Right atrium auricular region (tissue), 2 donors: ENCODE measurements at places on chromosomes 6 and 20. TPM values are rescaled to one million over a fixed set of nuclear protein-coding genes. Genes with fewer than 3 reads are reported as not detected.

DNA sequence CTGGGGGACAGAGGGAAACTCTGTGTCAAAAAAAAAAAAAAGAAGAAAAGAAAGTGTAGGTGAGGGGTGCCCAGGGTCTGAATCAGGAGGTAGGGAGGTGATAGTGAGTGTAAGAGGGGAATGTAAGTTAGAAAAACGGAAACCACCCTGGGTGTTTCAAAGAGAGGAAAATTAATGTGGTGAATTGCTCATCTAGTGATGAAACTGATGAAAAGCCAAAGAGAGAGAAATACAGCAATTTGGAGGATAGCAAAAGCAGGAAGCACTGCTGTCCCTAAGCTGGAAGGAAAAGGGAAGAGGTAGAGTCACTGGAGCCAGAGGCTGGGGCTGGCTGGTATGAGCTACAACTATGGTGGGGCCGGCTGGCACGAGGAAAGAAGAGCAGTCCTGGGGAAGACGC is 85.0 kb upstream of the CEP85L start:
- no peak for DNase-seq

DNA sequence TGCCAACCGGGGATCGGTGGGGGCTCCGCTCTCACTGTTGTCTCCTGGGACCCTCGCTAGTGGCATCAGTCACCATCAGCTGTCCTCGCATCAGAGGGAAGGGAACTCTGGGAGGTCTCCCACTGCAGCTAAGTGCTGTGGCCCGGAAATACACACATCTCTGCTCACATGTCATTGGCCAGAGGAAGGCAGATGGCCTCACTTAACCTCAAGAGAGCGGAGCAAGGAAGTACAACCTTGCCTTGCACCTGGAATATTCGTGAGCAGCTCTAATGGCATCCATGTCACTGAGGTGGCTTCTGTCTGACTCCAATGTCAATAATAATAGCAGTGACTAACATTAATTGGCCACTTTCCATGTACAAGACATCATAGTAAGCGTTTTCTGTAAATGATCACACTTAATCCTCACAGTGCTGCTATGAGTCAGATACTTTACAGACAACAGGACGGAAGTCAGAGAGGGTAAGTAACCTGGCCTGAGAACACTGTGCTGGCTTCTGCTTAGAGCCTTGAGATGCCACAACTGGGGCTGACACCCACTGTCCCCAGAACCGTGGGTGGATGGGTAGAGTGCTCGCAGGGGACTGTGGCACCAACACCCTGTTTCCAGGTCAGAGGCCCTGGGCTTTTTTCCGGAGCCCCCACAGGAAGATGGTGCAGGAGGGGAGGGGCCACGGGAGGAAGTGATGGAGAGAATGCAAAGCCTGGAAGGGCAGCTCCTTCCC is 6.0 kb downstream of the LHFPL5 start:
- no peak for DNase-seq

- no peak for DNase-seq
Measured at GRCh38 chr6:17448165-17448564, 54.8 kb downstream of the CAP2 start.

Gene SLC22A1
- not detected for total RNA-seq

DNA sequence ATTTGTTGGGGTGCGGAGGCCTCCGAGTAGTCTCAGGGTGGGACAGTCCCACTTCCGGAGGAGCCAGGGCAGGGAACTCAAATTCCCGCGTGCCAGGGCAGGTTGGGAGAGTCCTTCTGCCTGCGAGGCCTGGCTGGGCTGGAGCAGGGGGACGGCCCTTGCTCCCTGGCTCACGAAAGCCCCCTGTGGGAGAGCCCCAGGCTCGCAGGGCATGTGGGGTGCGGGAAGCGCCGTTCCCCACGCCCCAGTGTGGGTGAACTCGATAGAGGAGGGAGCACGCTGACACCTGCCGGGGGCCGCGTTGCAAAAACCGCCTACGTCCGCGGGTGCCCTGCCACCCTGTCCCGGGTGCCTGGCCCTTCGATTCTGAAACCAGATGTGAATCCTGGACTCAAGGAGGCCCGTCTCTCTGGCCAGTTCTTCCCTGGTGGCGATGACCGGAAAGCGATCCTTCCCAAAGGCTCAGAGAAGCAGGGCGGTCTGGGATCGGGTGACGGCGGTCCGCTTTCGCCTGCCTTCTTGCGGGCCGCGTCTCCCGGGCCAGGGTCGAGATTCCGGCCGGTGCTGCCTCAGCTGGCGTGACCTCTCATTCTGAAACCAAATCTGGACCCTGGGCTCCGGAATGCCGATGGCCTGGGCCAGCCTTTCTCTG is 1846.5 kb upstream of the DEFB115 start:
- DNase-seq, result no peak

Gene GRM4
- total RNA-seq, result not detected

DNA sequence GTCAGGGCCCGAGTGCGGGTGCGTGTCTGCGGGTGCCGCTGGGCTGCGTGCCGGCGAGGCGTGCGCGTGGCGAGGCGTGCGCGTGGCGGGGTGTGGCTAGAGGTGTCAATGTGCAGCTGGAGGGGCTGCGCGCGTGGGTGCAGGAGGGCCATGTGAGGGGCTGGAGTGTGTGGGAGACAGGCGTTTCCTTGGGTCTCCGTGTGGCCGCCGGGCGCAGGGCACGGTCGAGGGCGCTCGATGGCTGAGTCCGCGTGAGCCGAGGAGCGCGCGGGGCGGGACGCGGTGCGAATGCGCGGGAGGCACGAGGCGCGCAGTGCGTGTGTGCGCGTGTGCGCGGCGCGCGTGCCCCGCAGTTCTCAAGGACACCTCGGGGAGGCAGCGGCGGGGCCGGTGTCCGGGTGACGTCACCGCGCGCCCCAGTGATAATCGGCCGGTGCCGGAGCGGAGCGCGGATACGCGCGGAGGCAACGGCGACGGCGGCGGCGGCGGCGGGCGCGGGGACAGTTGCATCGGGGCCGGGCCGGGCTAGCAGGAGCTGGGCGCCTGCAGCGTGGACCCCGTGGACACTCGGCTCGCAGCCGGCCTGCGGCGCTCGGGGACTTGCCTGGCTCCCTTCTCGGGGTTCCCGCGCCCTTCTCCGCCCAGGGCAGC is 38.7 kb downstream of the YTHDF1 start:
- no peak for DNase-seq

DNA sequence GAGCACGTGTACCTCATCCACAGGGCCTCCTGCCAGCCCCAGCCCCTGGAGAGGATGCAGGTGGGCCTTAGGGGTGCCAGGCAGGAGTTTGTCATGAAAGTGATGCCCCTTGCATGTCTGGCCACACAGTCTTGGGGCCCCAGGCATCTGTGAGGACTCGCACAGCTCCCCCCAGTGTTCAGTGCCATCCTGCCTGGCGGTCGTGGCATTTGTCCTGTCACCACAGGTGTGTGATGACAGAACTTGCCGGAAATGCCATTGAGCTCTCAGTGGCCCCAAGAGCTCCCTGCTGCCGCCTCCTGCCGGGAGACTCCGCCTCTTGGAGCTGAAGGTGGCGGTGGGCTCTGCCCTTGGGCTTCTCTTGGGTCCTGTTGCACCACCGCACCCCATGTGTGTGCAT is 30.6 kb upstream of the ADRM1 start:
- no peak for DNase-seq

Gene EBF4
- 2.5 TPM for total RNA-seq
